ENCODE measurements at places on chromosomes 6 and 20.

GRCh38 chr6:67496191-67496590 lies 1138.9 kb upstream of the ADGRB3 start:
- no peak for DNase-seq

DNA sequence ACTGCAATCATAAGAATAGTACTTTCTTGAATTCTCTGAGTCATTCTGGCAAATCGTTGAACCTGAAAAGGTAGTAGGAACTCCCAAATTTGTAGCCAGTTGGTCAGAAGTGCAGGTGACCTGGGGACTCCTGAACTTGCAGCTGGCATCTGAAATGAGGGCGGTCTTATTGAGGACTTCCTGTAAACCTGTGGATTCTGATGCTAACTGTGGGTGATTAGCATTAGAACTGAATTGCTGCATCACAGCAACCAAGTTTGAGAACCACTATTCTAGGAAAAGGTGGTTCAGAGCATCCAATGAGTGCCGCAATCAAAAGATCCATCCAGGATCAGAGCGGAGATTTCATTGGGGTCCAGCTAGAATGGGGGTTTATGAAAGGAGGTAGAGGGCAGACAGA lies 50.2 kb upstream of the UTRN start:
- no peak for DNase-seq

GRCh38 chr6:45477278-45477677 lies 99.5 kb upstream of the SUPT3H start:
- no peak for DNase-seq

DNA sequence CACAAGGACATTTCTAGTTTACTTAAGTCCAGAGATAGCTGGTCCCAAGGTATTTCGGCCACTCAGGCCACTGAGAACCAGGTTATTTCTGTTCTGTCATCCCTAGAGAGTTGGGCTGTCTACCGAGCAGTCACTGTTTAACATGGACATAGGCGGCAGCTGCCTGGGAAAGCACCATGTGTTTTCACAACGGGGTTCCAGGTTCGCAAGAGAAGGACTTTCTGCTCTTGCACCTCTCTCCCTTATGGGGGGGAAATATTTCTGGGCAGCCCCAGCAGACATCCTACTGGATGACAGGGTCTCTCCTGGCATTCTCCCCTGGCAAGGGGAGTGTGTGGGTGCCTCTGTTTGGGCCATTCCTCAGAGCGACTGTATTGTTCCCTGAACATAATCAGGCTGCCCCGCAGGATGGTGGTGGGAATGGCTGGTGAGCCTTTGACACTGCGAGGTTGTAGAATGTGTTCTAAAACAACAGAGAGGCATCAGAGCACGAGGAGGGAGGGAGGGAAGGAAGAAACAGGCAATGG lies 64.4 kb upstream of the DUSP22 start:
- no peak for DNase-seq

- peak; percentile 30 for DNase-seq
These were observed 526.6 kb upstream of the ARID1B start for GRCh38 chr6:156250593-156250992.

GRCh38 chr6:71603021-71603420 lies 283.3 kb upstream of the RIMS1 start:
- no peak for DNase-seq

DNA sequence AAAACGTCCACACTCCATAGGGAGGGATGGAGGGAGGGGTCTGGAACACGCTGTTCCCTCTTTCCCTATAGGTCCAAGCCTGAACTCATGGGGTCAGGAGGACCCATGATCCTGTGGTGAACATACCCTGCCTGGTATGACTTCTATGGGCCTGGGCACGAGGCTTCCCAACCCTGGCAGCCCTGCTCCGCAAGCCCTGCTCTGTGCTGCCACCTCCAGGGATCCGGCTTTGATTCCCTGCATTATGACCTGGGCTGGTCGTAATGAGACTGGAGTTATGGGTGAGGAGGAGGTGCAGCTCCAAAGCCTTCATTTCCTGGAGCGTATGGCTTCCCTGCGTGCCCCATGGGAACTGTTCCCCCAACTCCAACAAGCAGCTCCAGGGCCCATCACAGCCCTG lies 54.9 kb downstream of the CDH22 start:
- no peak for DNase-seq

DNA sequence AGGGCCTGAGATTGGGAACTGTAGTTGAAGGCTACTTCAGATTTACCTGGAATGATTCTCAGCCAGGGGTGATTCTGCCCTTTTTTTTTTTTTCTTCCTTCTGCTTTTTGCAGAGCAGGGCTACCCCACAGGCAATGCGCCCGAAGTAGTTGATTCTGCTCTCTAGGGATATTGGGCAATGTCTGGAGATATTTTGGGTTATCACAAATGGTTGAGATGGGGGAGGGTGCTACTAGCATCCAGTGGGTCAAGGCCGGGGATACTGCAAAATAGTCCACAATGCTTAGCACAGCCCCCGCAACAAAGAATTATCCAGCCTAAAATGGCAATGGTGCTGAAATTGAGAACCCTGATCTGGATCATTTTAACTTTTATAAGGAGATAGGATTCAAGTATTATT lies 71.2 kb upstream of the ZMYND8 start:
- DNase-seq = no peak

GRCh38 chr20:23090878-23091277 lies 4.8 kb upstream of the CD93 start:
- no peak for DNase-seq

DNA sequence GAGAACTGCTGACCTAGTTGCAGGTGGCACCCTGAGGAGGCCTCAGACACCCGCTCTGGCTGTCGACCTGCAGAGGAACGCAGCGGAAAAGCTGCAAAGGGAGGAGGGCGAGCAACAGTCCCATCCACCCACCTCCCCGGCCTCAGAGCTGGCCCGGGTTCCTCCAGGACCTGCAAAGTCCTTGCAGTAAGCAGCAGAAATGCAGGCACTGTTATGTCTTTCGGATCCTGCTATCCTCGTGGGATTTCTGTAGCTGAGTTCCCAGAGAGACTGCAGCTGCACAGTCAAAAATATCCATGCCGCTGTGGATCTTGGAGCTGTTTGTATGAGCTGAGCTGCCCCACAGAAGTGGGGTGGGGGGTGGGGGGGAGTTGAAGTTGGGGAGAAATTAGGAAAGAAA lies 251.3 kb downstream of the ANKRD60 start:
- DNase-seq = no peak

DNA sequence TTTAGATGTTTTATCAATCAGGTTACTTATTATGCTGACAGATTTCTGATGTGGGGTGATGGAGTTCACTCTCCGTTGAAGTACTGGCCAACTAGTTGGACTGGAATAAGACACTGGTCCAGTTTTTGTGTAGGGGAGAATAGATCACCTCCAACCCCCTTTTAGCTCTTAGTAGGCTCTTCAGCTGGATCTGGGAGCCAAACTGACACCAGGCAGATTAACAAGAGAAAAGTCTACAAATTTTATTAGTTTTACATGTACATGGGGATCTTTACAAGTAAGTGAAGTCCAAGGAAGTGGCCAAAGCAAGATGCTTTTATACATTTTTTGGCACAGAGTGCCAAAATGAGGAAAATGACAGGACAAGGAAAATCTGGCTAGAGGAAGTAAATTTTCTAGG lies 107.1 kb downstream of the UBE3D start:
- DNase-seq = no peak

DNA sequence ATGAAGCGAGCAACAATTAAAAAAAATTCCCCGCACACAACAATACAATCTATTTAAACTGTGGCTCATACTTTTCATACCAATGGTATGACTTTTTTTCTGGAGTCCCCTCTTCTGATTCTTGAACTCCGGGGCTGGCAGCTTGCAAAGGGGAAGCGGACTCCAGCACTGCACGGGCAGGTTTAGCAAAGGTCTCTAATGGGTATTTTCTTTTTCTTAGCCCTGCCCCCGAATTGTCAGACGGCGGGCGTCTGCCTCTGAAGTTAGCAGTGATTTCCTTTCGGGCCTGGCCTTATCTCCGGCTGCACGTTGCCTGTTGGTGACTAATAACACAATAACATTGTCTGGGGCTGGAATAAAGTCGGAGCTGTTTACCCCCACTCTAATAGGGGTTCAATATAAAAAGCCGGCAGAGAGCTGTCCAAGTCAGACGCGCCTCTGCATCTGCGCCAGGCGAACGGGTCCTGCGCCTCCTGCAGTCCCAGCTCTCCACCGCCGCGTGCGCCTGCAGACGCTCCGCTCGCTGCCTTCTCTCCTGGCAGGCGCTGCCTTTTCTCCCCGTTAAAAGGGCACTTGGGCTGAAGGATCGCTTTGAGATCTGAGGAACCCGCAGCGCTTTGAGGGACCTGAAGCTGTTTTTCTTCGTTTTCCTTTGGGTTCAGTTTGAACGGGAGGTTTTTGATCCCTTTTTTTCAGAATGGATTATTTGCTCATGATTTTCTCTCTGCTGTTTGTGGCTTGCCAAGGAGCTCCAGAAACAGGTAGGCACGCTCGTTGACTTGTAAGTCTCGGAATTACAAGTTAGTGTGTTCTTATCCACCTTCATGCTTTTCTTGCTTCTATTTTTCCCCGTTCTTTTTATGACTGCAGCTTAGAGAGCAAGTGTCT lies at the start of gene EDN1:
EDN1 (plus strand) TSS at position 429 of the 888 bp plus-strand sequence; CDS start at position 698, 269 bp downstream.
- DNase-seq = peak; percentile 88

DNA sequence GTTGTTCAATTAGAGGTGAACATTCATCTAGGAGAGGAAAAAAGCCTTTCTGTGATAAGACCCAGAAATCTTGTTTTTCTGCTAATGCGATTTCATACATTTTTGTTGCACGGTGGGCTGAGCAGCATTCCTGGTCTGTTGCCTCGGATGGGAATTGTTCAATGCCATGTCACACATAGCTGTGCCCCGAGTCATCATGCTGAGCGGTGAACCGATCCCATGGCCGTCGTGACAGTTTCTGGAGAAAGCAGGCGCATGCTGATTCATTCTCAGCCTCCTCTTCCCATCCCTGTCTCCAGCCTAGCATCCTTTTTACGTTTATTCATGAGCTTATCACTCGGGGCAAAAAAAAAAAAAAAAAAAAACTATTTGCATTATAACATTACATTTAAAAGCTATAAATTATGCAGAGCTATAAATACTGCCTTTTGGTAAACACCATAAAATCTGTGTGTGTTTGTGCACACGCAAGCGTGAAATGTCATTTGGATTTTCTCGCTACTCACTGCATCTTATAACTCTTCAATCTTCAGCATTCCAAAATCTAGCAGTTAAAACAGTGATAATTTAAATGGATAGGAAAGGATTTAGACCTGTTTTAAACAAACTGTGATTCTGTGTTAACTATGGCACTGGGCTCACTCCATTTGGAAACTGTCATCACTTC lies 58.9 kb upstream of the IFNGR1 start:
- DNase-seq = peak; percentile 91

GRCh38 chr6:155150967-155151671 lies 112.7 kb upstream of the CLDN20 start:
- no peak for DNase-seq

DNA sequence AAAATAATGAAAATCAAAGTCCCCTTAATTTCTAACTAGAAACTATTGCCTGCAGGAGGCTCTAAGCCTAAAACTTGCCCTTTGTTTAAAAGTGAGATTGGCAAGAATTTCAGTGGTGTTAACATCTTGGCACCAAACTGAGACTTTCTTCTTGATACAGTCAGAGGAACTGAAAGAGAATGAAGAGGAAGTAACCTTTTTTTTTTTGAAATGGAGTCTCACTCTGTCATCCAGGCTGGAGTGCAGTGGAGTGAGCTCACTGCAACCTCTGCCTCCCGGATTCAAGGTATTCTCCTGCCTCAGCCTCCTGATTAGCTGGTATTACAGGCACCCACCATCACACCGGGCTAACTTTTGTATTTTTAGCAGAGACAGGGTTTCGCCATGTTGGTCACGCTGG lies 3.6 kb downstream of the DOP1A start:
- no peak for DNase-seq

- no peak for DNase-seq
These were observed 27.3 kb downstream of the PAQR8 start for GRCh38 chr6:52389264-52389625.

All from fibroblast of skin of right quadriceps (primary cell).